Mesothelial cell of epicardium (in vitro differentiated cells): ENCODE measurements at places on chromosomes 12 and 14. TPM values are rescaled to one million over a fixed set of nuclear protein-coding genes. Genes with fewer than 3 reads are reported as not detected.
A peak's percentile ranks its signal among the peaks of the same experiment; 100 is the strongest.

- no peak overlapping the region for H3K4me3 ChIP-seq
- no peaks in the 10 kb centered on the region for H3K36me3 ChIP-seq
- H3K4me1 ChIP-seq: no peaks in the 10 kb centered on the region
- H3K27me3 ChIP-seq: peaks cover 38% of the 10 kb centered on the region
- H3K27ac ChIP-seq: no peak overlapping the region
These were observed 148.6 kb upstream of the TMEM260 start for GRCh38 chr14:56431013-56431412.

- H3K27ac ChIP-seq: no peak overlapping the region
- peaks cover 19% of the 10 kb centered on the region for H3K4me1 ChIP-seq
- DNase-seq: no peak
- H3K4me3 ChIP-seq: no peak overlapping the region
- H3K27me3 ChIP-seq: no peaks in the 10 kb centered on the region
These were observed 1061.8 kb upstream of the FLRT2 start for GRCh38 chr14:84468153-84468552.

KRT71 gene
- not detected in 3 replicates for total RNA-seq

GPD1 gene
- 0.72 to 1.2 TPM (median 1.1 TPM) in 3 replicates for total RNA-seq

GRCh38 chr12:48978741-48979601 lies 849 bp downstream of the WNT1 start:
- peaks cover 37% of the 10 kb centered on the region for H3K4me1 ChIP-seq
- no peaks in the 10 kb centered on the region for H3K36me3 ChIP-seq
- peak overlapping the region; percentile 53 for H3K4me3 ChIP-seq
- no peak for DNase-seq
- peak overlapping the region; percentile 28 for H3K27ac ChIP-seq

DNA sequence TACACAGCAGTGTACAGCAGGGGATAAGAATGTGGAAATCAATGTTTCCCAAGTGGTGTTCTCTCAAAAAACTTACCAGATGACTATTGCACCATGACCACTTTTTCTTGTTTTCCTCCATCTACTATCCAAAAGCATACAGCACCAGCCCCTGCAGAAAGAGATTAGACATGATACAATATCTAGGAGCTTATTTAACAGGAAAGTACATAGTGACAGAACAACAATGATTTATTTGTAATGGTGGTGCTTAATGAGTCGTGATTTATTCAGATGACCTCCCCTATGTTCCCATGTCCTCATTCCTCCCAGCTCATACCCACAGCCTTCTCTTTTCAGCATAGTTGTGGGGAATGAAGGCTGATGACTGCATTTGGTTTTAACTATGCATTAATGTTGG lies 413.6 kb downstream of the BTG1 start:
- no peaks in the 10 kb centered on the region for H3K4me1 ChIP-seq
- no peak overlapping the region for H3K4me3 ChIP-seq
- H3K36me3 ChIP-seq: no peaks in the 10 kb centered on the region
- H3K27ac ChIP-seq: no peak overlapping the region

- H3K27ac ChIP-seq: no peak overlapping the region
- H3K4me3 ChIP-seq: no peak overlapping the region
- no peak for DNase-seq
- peaks cover 8% of the 10 kb centered on the region for H3K27me3 ChIP-seq
- no peaks in the 10 kb centered on the region for H3K36me3 ChIP-seq
These were observed 39.2 kb upstream of the CD163 start for GRCh38 chr12:7542813-7543212.

CLEC14A gene
- total RNA-seq: 0.13 TPM in 1 of 3 replicates, not detected in the others

DNA sequence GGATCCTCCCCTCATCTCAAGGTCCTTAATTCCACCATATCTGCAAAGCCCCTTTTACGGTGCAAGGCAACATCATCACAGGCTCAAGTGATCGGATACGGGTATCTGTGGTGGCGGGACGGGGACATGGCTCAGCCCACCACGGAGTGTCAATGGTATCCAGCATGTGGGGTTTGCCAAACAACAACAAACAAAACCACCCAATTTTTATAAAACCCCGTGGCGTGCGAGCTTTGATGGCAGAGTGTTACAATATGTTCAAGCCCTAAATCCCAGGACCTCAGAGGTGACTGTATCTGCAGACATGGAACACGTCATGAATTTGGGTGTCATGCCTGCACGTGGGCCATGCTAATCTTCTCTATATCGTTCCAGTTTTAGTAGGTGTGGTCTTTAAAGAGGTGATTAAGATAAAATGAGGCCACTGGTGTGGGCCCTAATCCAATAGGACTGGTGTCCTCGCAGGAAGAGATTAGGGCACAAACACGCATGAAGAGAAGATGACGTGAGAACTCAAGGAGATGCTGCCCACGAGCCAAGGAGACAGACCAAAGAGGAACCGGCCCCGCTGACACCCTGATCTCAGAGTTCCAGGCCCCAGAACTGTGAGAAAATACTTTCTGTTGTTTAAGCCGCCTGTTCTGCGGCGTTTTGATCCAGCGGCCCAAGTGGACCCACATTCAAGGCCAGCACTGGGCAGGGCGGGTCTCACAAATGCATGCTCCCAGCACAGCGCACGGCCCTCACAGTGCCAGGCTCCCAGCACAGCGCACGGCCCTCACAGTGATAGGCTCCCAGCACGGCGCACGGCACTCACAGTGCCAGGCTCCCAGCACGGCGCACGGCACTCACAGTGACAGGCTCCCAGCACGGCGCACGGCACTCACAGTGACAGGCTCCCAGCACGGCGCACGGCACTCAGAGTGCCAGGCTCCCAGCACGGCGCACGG lies 6.7 kb upstream of the GOLGA3 start:
- no peak for DNase-seq
- H3K27ac ChIP-seq: no peak overlapping the region
- H3K4me3 ChIP-seq: no peak overlapping the region
- no peaks in the 10 kb centered on the region for H3K27me3 ChIP-seq
- H3K4me1 ChIP-seq: no peaks in the 10 kb centered on the region

- no peaks in the 10 kb centered on the region for H3K27me3 ChIP-seq
- H3K4me3 ChIP-seq: no peak overlapping the region
- DNase-seq: no peak
- H3K27ac ChIP-seq: no peak overlapping the region
These were observed 12.2 kb upstream of the SPTSSA start for GRCh38 chr14:34474187-34474679.

DNA sequence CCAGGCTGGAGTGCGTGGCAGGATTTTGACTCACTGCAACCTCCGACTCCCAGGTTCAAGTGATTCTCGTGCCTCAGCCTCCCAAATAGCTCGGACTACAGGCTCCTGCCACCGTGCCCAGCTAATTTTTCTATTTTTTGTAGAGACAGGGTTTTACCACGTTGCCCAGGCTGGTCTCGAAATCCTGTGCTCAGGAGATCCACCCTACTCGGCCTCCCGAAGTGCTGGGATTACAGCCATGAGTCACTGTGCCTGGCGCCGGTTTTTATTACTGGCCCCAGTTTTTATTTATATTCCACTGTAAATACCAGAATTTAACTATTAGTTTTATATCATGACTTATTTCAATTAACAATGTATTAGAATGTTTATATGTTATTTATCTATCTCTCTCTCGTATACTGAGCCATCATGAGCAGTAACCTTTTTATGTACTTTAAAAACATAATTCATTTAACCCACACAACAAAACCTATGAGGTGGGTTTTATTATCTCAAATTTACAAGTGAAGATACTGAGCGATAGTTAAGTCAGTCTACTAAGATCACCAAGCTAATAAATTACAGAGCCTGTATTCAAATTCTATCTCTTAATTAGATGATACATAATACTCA lies 47.8 kb downstream of the HECTD1 start:
- DNase-seq: no peak
- H3K4me3 ChIP-seq: no peak overlapping the region
- H3K27ac ChIP-seq: peak overlapping the region; percentile 67
- H3K27me3 ChIP-seq: no peaks in the 10 kb centered on the region
- H3K4me1 ChIP-seq: no peaks in the 10 kb centered on the region

AJUBA gene
- total RNA-seq: 108 to 110 TPM (median 109 TPM) in 3 replicates

KRT83 gene
- total RNA-seq: not detected in 3 replicates

CCDC175 gene
- 0.16 TPM in 1 of 3 replicates, not detected in the others for total RNA-seq

GRCh38 chr14:104051092-104051813 lies 34.2 kb upstream of the ASPG start:
- H3K27ac ChIP-seq: no peak overlapping the region
- peaks cover 14% of the 10 kb centered on the region for H3K27me3 ChIP-seq
- H3K36me3 ChIP-seq: no peaks in the 10 kb centered on the region
- H3K4me1 ChIP-seq: peaks cover 5% of the 10 kb centered on the region
- no peak for DNase-seq
- H3K4me3 ChIP-seq: no peak overlapping the region

GRCh38 chr12:111656016-111656415 lies 29.7 kb downstream of the BRAP start:
- DNase-seq: no peak
- H3K4me1 ChIP-seq: no peaks in the 10 kb centered on the region
- no peak overlapping the region for H3K4me3 ChIP-seq

GRCh38 chr14:91098591-91098990 lies 15.3 kb upstream of the DGLUCY start:
- H3K4me1 ChIP-seq: peaks cover 5% of the 10 kb centered on the region
- no peak overlapping the region for H3K27ac ChIP-seq
- peaks cover 11% of the 10 kb centered on the region for H3K27me3 ChIP-seq
- H3K4me3 ChIP-seq: no peak overlapping the region
- no peak for DNase-seq

- no peak for DNase-seq
- peaks cover 26% of the 10 kb centered on the region for H3K4me1 ChIP-seq
- no peaks in the 10 kb centered on the region for H3K27me3 ChIP-seq
- H3K4me3 ChIP-seq: no peak overlapping the region
- no peaks in the 10 kb centered on the region for H3K36me3 ChIP-seq
These were observed 19.3 kb upstream of the PCNX1 start for GRCh38 chr14:70887737-70888499.

- DNase-seq: no peak
- H3K4me3 ChIP-seq: no peak overlapping the region
- H3K27ac ChIP-seq: no peak overlapping the region
- no peaks in the 10 kb centered on the region for H3K4me1 ChIP-seq
- peaks cover 11% of the 10 kb centered on the region for H3K36me3 ChIP-seq
- no peaks in the 10 kb centered on the region for H3K27me3 ChIP-seq
These were observed 322.2 kb downstream of the TMEM121 start for GRCh38 chr14:105848570-105848969.
